Kidney (tissue), 22 donors: ENCODE measurements at places on chromosomes 5 and 9. TPM values are rescaled to one million over a fixed set of nuclear protein-coding genes. Genes with fewer than 3 reads are reported as not detected.

DNA sequence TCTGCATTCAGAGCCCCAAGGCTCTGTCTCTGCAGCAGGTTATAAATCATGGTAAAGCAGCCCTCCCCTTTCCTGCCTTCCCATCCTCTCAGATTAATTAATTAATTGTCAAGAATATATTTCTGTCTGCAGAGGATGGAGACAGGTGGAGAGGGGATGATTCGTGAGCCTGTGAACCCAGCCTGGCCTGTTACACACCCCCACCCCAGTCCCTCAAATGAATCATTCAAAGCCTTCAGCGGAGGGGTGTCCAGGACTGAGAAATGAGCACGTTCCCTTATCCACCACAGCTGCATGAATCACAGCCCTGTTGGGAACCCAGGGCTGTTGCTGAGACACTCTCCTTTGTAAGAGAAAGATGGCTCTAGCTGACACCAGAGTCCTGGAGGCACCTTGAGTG, 56.0 kb downstream of the NIPAL4 start:
- no peak for DNase-seq

GRCh38 chr9:68505681-68506409, 34.8 kb downstream of the TMEM252 start:
- peak; percentile 69 for DNase-seq

GRCh38 chr5:147576646-147577535, 67.0 kb upstream of the DPYSL3 start:
- DNase-seq, result no peak

- DNase-seq, result no peak
Measured at GRCh38 chr5:67770431-67771025, 445.0 kb upstream of the PIK3R1 start.

- DNase-seq, result no peak
Measured at GRCh38 chr5:171622010-171622409, 163.6 kb upstream of the SMIM23 start.

DNA sequence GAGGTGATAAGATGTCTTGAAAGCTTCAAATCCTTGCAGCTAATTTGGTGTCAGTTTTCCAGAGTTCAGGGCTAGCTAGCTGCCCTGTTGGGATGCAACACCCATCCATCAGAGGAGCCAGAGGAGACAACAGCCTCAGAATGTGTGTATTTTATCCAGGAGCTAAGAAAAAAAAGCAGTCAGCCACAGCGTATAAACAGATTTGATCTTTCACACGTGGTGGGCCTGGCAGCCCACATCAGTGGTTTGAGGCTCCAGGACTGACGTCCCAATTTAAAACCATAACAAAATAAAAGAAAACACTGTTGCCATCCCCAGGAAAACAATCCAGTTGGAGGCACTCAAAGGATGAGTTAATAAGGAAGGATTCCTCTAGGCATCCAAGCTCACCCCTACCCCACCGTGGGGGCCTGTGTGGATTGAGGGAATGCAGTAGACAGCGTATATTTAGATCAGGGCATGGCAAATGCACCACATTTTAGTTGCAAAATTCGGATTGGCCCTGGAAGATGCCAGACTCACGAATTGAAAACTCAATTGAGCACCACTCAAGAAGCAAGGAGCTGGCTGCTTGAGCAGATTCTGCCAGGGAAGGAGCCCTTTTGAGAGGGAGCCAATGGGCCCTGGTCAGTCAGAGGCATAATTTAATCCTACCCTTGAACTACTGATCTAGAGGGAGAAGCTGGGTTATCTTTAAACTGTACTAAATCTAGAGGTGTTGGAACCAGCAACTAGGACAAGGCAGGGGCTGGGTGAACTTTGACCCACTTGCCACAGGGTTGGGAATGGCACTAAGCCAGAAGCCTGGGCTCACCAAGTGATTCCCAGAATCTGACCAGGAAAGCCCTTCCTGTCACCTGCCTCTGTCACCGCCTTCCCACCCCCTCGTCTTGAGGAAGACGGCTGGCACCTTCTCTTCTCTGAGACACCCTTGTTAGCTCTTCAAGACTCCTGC, 17.5 kb downstream of the ADRA1B start:
- DNase-seq, result no peak

RNF224 gene
- polyA plus RNA-seq, result 0.80 TPM

LMNB1 gene
- polyA plus RNA-seq, result 1.7 TPM
